ENCODE measurements at places on chromosomes 7 and 10.
A peak's percentile ranks its signal among the peaks of the same experiment; 100 is the strongest.

DNA sequence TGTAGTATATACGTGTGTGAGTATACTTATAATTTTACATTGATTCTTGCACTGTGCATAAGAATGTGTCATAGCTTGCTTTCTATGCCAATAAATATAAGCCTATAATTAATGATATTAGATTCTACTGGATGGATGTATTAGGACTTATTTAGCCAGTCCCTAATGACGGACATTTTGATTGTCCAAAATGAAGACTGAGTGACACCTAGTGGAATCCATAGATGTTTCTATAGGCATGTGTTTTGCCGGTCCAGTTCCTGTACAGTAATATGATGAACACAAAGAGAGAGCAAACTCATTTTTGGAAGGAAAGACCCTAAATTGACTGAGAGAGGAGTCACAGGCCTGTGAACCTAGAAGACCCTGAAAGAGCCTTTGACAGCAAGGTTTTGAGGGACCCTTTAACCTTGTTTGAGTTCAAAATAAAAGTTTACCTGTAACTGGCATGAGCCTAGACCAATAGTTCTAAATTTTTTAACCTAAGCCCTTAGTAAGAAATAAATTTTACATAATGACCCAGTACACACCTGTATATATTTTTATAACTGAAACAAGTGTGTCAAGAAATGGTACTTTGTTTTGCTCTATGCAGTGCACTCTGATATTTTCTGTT is 42.4 kb upstream of the AGBL3 start:
- DNase-seq = no peak

DNA sequence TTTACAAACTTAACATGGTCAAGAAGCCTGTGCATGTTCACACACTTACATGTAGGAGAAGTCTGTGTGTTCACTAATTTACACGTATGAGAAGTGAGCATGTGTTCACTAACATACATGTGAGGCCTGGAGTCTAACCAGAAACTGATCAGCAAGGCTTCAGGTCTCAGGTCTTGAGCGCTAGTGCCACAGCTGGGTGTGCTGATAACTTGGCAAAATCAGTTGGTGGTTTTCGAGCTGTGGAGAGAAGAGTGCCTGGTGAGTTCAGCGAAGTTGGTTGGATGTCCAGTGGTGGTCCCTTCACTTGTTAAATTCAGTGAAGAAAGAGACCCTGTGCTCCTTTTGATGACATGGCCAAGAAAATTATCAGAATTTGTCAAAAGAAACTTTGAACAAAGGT is 98.7 kb downstream of the CELF2 start:
- no peak for DNase-seq

DNA sequence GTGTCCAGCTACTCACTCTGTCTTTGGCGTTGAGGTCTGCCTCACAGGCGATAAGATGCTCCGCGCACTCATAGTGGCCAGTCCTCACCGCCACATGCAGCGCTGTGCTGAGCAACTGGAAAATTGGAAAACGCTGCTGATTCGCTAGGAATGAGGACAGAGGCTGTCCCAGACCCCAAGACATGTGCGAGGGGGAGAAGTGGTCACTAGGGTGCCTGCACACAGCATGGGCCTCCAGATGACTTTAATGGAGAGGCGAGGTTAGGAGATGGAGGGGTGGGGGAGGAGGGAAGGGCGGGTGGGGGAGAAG is 5.2 kb downstream of the ANKRD1 start:
- DNase-seq = no peak

- no peak for DNase-seq
Observed at GRCh38 chr7:95004618-95005247, 97.3 kb downstream of the PPP1R9A start.

DNA sequence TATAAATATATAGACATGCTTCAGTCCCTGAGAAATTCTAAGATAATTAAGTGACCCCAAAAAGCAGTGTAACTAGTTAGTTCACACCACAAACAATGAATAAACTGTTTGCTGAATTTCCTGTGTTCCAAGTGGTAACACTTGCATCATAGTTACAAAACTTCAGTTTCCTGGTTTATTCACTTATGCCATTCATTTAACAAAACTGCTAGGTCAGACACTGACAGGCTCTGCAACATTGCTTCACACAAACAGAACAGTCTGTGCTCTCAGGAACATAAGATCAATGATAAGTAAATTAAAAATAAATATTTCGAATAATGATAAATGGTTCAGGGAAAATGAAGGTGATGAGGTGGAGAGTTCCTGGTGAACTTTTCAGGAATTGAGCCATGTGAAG is 133.3 kb upstream of the NAMPT start:
- DNase-seq = no peak

- DNase-seq = no peak
Observed at GRCh38 chr10:121672733-121673132, 74.5 kb upstream of the FGFR2 start.

DNA sequence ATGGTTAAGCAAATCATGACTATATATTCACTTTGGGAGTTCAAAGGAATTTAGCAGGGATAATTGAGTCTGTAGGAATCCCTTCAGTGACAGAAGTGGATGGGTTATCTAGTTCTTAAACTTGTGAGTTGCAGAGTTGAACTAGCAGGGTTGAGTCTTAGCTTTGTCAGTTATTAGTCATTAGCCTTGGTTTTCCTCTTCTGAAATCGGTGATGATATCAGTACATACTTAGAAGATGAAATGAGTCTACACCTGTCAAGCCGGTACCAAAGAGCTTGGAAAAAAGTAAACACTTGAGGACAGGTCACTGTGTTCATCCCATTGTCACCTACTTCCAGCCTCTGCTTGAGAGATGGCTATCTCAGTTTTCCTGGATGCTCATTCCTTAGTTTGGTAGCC is 73.5 kb downstream of the BUB3 start:
- no peak for DNase-seq

DNA sequence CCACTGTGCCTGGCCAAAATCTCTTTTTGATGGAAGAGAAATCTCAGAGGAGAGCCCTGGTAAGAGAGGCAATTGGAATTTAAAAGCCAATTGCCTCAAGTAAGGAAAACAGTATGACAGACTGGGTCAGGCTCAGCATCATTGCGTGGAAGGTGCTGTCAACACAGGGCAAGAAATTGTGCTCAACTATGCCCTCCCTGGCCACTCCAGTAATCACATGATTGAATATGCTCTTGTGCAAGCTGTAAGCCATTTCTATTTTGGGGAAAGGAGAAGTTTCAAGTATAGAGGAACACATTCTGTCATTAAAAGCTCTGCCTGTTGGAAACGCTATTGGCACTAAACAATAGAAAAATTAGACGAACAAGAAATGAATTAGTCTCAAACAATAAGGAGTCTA is 1127.7 kb downstream of the REEP3 start:
- no peak for DNase-seq

DNA sequence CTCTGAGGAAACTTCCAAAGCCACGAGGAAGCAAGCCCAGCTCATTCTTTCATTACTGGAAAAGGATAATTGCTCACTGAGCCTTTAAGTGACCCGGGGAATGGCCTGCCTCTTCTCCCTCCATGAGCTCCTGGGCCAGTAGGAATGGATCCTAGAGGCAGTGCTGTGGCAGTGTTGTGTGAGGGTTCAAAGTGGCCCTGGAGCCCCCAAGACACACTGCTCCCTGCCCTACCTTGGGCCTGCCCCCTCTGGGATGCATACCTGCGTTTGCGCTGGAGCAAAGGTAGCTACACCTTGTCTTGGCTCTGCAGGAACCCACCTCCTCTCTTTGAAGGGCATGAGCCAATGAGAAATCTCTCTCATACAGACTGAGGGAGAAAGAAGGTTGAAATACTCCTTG is 115.8 kb upstream of the ANLN start:
- no peak for DNase-seq

DNA sequence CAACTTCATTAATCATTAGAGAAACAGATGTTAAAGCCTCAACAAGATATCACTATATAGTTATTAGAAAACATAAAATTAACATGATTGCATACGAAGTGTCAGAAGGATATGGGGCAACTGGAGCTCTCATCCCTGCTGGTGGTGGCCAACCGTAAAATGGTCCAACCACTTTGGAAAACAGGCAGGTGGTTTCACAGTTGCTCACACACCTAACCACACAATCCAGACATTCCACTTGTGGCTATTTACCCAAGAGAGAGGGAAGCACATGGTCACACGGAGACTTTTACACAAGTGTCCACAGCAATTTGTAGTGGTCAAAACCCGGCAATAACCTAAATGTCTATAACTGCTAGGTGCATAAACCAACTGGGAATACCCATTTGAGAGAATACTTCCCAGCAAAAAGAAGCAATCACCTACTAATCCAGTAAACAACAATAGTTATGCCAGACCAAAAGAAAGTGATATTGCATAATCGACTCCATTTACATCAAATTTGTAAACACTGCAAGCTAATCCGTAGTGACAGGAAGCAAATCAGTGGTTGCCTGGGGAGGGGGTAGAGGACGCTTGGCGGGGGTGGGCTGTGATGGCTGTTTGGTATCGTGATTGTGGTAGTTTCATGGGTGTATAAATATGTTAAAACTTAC is 91.8 kb downstream of the LARP4B start:
- DNase-seq = no peak

- no peak for DNase-seq
Observed at GRCh38 chr7:47505312-47506007, 76.5 kb downstream of the TNS3 start.

GRCh38 chr10:125624800-125625199 is 58.2 kb downstream of the TEX36 start:
- no peak for DNase-seq

- no peak for DNase-seq
Observed at GRCh38 chr10:42112331-42113157, 525.8 kb downstream of the ZNF33B start.

- DNase-seq = no peak
Observed at GRCh38 chr10:58415757-58416156, 30.5 kb downstream of the TFAM start.

DNA sequence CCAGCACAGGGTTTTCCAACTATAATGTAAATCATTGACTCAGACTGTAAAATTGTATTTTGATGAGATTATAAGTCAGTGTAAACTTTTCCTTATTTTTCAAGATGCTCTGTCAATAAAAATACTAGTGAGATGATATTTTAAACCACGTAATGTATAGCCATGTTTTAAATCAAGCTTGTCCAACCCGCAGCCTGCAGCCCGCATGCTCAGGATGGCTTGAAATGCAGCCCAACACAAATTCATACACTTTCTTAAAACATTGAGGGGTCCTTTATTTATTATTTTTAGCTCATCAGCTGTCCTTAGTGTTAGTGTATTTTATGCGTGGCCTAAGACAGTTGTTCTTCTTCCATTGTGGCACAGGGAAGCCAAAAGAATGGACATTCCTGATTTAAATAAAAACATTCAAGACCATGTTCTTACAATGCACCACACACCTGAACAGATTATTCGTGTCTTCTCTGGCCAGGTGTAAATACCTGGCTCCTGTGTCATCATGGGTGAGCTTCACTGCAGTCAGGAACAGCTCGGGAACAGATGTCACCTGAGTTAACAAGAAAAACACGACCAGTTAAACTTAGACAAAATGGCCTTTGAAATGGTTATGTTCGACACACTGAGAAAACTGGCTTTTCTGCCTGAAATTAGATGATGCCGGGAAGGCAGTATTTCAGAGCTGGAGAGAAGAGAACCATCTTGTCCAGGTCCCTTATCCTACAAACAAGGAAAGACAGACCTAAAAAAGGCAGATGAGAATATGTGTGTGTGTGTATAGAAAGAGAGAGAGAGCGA is 5.9 kb downstream of the PITRM1 start:
- DNase-seq = no peak

GRCh38 chr7:151110941-151111645 is 24.8 kb downstream of the AGAP3 start:
- DNase-seq = peak; percentile 16

DNA sequence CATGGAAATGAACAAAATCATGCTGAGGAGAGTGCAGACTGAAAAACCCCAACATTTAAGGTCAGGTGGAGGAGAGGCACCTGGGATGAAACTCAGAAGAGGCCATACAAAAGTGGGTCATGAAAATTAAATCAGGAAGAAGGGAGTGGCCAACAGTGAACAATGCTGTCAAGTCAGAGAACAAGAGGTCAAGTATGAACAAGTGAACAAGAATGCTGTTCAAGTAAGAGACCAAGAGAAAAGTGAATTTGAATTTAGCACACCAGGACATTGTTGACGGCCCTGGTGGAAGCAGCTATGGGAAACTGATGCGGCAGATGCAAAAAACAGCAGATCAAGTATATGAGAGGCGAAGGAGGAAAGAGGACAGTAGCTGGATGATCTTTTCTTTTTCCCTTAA is 7.9 kb downstream of the CEP41 start:
- no peak for DNase-seq

GRCh38 chr10:124736491-124737136 is 7.6 kb downstream of the FAM53B start:
- DNase-seq = no peak

DNA sequence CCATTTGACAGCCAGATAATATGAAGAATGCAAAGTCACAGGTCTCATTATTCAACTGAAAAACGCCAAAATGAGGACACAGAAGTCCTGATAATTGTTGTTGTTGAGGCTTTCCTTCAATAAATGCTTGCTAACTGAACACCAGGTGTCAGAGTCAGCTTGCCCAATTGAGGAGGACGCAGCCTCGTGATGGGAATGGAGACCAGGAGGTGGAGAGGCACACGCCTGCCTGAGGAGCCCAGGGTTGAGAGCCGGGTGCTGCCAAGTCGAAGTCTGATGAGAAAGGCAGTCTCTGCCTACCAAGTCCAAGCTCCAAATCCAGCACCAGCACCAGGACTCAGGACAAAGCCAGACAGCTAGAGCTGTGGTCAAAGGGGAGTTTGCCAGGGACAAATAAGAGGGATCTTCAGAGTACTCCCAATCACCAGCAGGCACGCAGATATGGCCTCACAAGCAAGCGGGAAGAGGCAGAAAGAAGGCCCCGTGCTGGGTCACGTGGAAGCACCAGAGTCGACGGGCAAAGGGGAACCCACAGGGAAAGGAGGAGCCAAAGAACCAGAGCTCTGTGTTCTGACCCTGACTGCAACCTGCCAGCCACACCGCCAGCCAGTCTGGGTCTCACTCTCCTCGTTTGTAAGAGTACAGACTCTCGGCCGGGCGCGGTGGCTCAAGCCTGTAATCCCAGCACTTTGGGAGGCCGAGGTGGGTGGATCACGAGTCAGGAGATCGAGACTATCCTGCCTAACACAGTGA is 47.6 kb downstream of the VOPP1 start:
- DNase-seq = no peak

DNA sequence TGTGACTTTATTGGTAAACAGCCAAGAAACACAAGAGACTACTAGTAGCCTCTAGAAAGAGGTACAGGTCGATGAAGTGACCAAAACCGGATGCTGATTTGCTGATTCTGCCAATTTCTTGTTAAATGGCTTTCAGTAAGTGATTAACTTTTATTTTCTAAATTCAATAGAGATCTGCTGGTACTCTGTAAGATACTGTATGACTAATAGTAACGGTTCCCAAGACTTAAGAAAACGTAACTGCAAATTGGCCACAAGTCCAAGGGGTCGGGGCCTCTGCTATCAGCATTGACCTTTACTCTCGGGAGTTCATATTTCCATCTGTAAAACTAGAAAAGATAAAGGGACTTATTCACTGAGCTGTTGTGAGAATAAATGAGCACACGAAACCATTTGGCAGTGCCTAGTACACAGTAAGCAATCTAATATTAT is 1.4 kb downstream of the FAM3C start:
- no peak for DNase-seq

GRCh38 chr7:44489955-44490350 is 505 bp downstream of the NUDCD3 start:
- DNase-seq = no peak

- no peak for DNase-seq
Observed at GRCh38 chr10:28331066-28331465, 28.2 kb upstream of the MPP7 start.

GRCh38 chr7:117217106-117218035 is 105.5 kb downstream of the WNT2 start:
- no peak for DNase-seq

All from esophagus squamous epithelium (tissue), 5 donors.